ENCODE measurements at places on chromosomes 4 and X.

DNA sequence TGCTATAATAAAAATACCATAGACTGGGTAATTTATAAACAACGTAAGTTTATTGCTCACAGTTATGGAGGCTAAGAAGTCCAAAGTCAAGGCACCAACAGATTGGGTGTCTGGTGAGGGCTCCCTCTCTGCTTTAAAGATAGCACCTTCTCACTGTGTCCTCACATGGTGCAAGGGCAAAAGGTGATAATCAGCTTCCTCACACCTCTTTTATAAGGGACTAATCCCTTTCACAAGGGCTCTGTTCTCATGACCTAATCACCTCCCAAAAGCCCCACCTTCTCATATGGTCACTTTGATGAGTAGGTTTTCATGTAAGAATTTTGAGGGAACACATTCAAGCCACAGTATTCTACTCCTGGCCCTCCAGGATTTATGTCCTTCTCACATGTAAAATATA, 641.7 kb upstream of the ATOH1 start:
- DNase-seq = no peak

DNA sequence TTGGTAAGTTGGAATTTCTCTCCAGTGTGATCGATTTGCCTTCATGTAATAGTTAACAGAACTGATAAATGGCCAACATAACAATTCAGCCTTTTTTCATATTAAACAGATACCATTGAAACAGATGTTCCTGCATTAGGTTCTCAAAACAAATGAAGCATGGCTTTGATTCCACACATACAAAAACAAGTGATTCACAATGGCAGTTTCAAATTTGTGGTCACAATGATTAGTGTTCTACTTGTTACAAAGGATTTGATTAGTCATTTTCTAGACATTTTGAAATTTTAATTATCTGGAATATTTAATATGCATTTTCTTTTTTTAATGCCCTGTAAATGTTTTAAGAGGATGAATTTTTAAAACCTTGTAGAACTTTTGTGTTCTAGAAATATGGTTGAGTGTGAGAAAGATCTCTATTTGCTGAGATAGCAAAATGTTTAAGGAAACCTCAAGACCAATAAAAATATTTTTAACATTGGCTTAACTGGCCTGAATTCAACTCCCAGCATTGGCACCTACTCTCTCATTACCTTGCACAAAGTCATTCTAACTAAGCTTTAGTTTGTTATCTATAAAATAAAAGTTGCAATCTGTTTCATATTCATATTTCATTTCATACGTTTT, 18.9 kb upstream of the GLRA3 start:
- DNase-seq = no peak

DNA sequence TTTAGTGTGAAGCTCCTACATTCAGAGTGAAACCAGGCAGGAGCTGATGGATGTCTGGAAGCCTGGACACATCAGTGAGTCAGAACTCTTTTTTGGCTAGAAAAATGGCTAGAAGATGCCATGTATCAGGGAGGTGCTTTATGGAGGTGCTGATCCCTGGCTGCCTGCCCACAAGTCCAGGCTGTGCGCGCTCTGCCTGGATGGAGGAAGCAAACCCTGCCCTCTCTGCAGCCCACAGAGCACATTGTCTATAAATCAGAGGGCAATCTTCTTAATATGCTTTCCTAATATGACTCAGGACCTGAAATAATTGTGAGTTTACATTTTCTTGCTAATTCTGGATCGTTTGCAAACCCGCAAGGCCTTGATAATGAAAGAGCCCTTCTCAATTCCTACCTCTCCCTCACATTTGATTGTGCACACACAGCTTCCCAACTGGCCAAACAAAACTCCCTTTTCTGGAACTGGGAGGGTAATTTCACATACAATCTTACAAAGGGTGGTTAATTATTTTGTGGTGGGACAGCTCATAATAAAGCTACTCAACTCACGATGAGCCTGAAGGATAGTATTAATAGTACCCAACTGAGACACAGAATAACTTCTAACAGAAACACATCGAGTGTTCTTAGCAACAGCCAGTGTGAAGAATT, 11.7 kb downstream of the MFAP3L start:
- no peak for DNase-seq

- DNase-seq = no peak
These were observed 46.6 kb upstream of the FAM47C start for GRCh38 chrX:36961590-36961989.

DNA sequence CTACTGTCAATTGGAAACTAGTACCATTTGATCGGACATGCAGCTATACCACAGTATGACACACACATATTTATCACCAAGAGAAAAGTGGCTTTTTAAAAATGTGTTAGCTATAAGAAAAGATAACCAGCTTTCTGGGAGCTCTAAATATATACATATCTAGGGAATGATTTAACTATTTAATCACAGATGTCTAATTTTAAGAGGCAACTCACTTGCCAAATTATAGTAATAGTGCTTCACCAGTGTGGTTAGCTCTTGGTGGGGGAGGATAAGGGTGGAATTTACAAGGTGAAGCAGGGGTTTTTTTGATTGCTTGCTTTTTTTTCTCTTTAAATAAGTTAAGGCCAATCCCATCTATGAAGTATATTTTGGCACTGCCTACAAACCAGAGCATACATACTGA, 547.7 kb upstream of the DIPK2B start:
- DNase-seq = no peak

GRCh38 chrX:97616883-97617530, 733.3 kb downstream of the RPA4 start:
- DNase-seq = no peak

DNA sequence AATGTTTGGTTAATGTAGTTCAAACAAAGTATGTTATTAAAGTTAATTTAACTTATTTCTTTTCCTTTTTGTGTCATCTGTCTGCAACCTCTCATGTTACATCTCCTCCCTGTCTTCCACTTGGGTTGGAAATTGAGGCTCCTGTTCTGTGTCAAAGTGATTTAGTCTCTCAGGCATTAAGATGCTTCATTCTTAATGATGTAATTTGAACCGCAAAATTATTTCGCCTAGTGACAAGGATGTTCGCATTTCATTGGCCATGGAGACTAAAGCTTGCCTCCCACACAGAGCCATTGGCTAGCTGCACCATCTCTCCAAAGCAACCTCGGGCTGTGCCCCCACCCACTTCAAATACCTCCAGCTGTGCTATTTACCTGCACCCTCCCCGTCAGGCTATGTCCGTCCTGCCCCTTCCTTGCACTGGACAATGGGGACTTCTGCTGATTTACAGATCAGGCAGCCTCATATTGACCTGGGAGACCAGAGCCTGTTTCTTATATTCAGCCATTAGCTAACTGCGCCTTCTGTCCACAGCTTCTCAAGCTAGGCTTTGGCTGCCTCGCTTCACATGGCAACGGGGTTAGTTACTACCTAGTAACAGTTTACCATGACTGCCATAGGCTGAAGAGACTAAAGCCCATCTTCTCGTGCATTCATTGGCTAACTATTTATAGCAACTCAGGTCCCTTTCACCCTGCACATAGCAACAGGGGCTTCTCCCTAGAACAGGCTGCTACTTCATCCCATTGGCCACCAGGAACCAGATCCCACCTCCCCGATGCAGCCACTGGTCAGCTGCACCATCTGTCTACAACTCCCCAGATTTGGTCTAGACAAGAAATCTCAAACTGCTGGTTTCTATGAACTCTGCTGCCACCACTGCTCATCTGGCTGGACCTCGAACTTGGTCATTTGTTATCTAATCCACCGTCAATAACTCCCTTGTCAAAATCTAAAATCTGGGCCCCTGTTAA, 8.6 kb upstream of the ZNF157 start:
- no peak for DNase-seq

Measured in activated CD8-positive, alpha-beta memory T cell treated with anti-CD3 and anti-CD28 coated beads for 1 hour (primary cell).